ENCODE measurements at places on chromosomes 13 and 19. TPM values are rescaled to one million over a fixed set of nuclear protein-coding genes. Genes with fewer than 3 reads are reported as not detected.

- DNase-seq = no peak
Measured at GRCh38 chr13:41608839-41609177, 151.5 kb downstream of the RGCC start.

DNA sequence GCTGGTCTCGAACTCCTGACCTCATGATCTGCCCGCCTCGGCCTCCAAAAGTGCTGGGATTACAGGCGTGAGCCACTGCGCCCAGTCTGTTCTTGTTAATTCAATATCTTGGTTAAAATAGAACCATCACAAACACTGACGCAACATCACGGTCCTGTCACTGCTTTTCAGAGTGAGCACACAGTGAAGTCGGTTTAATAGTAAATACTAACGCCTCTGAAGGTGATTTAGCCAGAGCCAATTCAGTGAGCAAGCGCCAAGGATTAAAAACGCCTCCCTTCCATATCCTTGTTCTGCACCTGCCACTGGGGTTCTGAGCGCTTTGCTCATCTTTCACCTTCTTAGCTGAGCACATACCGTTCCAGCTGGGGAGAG is 30.3 kb downstream of the LAMP1 start:
- no peak for DNase-seq

DNA sequence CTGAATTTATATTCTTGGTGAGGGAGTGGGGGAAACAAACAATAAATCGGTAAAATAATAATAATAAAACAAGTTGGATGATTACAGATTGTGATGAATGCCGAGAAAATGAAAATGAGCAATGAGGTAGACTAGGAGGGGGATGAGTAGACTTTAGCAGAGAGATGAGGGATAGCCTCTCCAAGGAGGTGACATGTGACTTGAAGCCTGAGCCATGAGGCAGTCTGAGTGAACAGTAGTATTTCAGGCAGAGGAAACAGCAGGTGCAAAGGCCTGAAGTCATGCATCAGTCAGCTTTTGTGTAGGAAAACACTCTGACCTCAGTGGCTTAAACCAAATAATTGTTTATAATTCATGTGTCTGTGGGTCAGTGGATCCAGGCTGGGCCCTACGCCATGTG is 4.6 kb downstream of the ZNF135 start:
- DNase-seq = no peak

DNA sequence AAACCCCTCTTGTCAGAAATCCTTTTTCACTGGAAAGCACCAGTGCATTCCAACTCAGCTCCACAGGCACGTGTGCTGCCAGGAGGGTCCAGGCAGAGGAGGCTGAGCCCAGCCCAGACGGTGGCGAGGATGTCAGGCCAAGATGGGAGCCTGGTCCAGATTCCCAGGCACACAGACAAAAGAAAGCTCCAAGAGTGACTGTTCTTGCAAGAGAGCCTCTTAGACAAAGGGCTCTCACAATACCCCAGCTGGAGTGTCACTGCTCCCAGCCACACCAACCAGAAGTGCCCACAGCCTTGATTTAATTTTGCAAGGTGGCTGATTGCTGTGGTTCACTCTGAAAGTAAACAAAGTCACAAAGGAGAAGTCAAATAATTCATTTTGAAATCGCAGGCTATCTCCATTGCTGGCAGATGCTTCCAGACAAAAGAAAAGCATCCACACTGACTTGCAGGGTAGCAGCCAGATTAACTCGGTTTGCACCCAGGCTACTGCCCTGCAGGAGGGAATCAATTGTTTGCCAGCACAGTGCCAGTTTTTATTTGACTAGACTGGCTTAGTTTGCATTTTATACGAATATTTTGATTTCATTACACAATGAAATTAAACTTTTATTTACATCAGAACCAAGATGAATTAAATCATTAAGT is 95.1 kb downstream of the RAB20 start:
- DNase-seq = no peak

DNA sequence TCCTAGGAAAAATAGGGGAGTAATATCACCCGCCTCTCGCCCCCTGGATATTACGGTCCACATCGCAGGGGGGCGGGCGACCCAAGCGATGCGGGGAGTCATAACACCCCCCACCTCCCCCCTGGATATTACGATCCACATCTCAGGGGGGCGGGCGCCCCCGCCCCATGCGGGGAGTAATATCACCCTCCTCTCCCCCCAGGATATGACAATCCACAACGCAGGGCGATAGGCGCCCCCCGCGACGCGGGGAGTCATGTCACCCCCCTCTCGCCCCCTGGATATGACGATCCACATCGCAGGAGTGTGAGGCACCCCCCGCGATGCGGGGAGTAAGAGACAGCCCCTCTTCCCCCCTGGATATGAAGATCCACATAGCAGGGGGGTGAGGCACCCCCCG is 684.4 kb upstream of the PCDH9 start:
- no peak for DNase-seq

DNA sequence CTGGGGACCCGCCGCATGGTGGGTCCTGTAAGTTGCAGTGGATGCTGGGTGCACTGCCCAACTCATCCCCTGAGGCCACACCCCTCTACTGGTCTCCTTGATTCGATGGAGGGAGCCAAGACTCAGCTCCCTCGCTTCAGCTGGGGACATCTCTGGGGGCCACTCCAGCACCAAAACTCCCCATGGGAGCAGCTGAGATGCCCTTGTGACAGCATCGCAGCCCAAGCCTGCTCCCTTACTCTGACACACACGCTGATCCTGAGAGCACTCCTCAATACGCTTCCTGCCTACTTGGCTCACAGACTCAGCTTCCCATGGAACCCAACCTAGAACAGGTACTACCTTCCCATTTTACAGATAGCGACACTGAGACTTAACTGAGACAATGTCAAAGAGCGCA is 56.2 kb downstream of the PEPD start:
- no peak for DNase-seq

DNA sequence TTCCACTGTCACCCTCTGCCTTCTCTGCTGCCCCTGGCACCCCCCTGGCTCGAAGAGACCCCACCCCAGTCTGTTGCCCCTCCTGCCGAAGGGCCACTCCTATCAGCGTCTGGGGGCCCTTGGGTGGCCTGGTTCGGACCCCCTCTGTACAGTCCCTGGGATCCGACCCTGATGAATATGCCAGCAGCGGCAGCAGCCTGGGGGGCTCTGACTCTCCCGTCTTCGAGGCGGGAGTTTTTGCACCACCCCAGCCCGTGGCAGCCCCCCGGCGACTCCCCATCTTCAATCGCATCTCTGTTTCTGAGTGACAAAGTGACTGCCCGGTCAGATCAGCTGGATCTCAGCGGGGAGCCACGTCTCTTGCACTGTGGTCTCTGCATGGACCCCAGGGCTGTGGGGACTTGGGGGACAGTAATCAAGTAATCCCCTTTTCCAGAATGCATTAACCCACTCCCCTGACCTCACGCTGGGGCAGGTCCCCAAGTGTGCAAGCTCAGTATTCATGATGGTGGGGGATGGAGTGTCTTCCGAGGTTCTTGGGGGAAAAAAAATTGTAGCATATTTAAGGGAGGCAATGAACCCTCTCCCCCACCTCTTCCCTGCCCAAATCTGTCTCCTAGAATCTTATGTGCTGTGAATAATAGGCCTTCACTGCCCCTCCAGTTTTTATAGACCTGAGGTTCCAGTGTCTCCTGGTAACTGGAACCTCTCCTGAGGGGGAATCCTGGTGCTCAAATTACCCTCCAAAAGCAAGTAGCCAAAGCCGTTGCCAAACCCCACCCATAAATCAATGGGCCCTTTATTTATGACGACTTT is 2.0 kb downstream of the ZFP36 start:
- DNase-seq = no peak

GRCh38 chr19:33376423-33376822 is 2.9 kb downstream of the CEBPG start:
- DNase-seq = no peak

GRCh38 chr19:23095418-23095817 is 21.4 kb upstream of the ZNF730 start:
- no peak for DNase-seq

GARIN5A gene
- 0.60 TPM for total RNA-seq

HS6ST3 gene
- total RNA-seq = not detected

PEAK3 gene
- total RNA-seq = not detected

CYP2A6 gene
- total RNA-seq = 0.23 TPM

TSC22D1 gene
- total RNA-seq = 7.9 TPM

IQCN gene
- 0.45 TPM for total RNA-seq

TNNI3 gene
- not detected for total RNA-seq

TSPAN16 gene
- not detected for total RNA-seq

Measured in activated naive CD4-positive, alpha-beta T cell treated with anti-CD3 and anti-CD28 coated beads, Interleukin-2, amount 50 U/mL, for 72 hours (primary cell).